ENCODE measurements at places on chromosomes 5 and 9.
A peak's percentile ranks its signal among the peaks of the same experiment; 100 is the strongest.

GRCh38 chr9:36486329-36486932 lies 86.3 kb upstream of the MELK start:
- DNase-seq = no peak

DNA sequence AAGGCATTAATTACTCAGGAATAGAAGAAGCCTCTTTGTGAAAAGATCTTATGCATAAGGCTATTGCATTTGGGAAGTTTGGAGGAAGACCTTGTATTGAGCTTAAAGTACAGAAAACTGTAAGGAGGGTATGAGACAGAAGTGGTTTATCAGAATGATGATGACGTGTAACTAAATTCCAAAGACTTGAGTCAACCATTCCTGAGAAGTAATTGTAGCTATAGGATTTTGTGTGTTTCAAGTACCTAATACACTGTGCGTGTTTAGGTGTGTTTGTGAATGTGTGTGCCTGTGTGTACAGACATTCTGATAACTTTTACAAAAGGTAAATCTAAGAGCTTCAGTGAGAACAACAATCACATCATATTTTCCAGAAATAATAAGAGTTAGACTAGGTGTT lies 46.5 kb upstream of the IRX2 start:
- no peak for DNase-seq

DNA sequence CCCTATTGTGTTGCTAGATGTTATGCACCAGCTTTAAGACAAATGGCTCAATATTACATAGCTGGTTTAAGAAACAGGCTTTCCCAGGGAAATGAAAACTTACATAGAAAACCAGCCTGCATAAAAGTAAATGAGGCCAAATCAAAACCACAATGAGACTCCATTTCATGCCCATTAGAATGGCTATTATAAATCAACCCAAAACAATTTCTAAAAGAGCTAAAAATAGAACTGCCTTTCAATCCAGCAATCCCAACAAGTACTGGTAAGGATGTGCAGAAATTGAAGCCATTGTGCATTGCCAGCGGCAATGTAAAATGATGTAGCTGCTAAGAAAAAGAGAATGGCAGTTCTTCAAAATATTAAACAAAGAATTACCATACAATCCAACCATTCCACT lies 1170.0 kb upstream of the CDH9 start:
- DNase-seq = no peak

- DNase-seq = no peak
Measured at GRCh38 chr9:93177676-93178075, 6.3 kb upstream of the WNK2 start.

DNA sequence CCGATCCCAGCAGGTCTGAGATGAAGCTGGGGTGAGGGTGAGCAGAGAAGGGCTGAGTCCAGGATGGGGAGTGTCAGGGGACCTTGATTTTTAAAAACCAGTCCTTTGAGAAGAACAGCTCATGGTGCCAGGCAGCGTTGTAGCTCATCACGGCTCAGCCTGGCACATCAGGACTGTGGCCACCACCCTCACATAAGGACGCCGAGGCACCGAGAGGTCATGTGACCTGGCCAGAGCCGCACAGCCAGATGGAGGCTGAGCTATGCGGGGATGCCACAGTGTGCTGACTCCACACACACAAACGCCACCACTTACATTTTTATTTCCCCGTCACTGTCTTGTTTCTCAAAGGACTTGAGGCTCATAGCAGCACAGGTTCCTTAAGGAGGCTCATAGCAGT lies 32.9 kb upstream of the CEP72 start:
- DNase-seq = peak; percentile 24

Measured in posterior vena cava (tissue), 2 donors.